NCI-H510A treated with DMSO at 0.1 percent for 48 hours (cell line): ENCODE measurements at places on chromosomes 6 and 20.

DNA sequence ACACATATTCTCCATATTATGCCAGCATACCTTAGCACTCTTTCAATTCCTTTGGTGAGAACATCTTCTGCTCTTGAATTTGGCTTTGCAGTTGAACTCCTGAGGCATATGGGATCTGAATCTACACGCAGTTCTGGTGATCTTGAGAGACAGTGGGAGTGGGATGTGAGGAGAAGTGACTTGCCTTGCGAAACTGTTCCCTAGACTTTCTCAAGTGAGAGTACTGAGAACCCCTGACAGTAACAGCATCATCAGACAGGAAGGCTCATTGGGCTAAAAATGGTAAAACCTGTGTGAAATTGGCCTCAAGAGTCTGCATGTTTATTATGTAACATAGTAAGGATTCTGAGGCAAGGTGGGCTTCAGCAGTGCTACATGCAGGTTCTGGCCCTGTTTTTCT is 49.1 kb upstream of the CEP85L start:
- no peak for DNase-seq

GRCh38 chr6:73679009-73679408 is 17.0 kb upstream of the CD109 start:
- DNase-seq = no peak

DNA sequence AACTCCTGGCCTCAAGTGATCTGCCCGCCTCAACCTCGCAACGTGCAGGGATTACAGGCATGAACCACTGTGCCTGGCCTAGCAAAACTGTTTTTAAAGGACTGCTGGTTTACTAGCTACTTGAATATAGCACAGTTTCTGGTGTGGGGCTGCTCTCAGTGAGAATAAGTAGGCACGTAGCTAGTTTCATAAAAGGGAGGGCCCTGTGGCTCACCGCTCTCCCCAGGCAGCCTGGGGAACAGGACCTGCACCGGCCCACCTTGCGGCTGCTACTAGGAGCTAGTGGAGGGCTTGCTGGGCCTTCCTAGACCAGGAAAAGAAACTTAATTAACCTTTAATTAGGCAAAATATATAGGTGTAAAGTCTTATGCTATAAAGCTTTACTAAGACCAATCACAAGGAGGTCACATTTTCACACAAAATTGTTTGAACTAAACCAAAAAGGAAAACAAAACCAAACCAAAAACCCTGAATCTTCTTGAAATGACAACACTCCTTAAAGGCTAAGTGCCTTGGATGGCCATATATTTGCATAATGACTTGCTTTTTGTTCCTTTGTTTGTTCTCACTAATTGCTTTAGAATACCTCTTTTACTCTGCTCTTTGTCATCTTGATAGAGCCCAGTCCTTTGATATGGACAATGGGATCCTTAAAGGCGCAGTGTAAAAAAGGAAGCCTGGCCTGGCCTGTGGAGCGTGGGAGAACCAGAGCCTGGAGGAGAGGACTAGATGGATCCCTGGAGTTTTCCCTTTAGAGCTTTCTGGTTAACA is 69.5 kb upstream of the SAMD5 start:
- DNase-seq = no peak

DNA sequence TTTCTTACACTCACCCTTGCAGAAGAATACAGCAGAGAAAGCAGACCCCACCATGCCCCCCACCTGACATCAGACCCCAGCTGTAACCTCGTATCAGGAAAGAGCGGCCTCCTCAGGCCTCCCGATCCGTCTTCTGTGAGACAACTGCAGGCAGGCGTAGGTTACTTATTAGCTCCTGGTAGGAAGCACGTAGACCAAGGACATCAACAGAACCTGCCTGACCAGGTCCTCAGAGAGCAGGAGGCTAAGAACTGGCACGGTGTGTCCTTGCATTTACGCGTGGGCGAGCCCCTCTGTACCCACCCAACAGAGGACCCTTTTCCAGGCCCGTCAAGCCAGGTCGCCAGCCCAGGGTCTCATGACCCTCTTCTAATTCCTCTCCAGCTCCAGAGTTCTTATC is 51.0 kb downstream of the ABHD12 start:
- peak; percentile 41 for DNase-seq

GRCh38 chr6:84731401-84731800 is 33.0 kb downstream of the TBX18 start:
- DNase-seq = no peak

DNA sequence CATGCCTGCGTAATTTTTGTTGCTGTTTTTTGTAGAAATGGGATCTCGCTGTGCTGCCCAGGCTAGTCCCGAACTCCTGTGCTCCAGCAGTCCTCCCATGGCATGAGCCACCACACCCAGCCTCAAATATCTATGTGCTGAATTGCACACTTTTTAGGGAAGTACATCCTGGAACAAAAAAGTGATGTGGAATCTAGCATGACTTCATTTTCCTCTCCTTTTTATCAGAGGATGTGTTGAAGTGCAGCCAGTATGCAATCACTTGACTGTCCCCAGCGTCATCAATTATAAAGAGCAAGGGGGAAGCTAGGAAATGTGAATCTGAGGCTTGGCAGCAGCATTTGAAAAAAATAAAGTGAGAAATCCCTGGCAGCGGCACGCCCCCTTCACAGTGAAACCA is 6.4 kb upstream of the EXOC2 start:
- no peak for DNase-seq

DNA sequence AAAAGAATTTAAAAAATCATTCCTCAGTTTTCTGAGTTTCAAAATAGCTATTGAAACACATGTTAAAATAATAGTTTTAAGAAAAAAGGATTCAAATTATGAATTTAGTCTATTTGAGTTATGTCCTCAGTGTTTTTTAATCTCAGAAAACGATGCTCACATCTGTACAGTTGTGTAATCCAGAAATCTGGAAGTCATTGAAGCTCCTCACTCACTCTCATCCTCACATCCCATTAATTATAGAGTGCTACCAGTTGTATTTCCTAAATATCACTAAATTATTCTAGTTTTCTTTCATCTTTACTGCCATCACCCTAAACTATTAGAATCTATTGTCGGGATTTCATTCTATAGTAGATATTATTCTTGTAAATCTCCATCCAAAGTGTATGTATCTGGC is 234.7 kb upstream of the RIMS1 start:
- DNase-seq = no peak
